Naive B cell (primary cell): ENCODE measurements at places on chromosomes 6 and 20.

DNA sequence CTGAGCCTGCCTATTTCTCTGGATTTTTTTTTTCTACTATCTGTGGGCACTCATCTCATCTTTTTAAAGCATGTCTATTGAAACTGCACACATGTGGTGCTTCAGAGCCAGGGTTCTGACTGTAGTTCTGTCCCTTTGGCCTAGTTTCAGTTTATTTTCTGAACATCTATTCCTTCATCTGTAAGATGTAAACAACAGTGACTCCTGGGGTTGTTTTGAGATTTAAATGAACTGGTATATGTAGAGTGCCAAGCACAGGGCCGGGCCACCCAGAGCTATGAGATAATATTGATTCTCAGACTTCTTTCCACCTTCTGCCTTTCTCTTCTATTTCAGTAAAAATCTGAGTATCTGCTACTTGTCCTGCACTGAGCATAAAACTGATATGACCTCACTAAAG, 185.1 kb downstream of the CARMIL1 start:
- no peaks in the 10 kb centered on the region for H3K36me3 ChIP-seq
- no peak overlapping the region for H3K27ac ChIP-seq
- no peaks in the 10 kb centered on the region for H3K27me3 ChIP-seq
- peaks cover 5% of the 10 kb centered on the region for H3K4me1 ChIP-seq
- no peak for DNase-seq

GRCh38 chr20:22904386-22904785, 130.7 kb upstream of the SSTR4 start:
- no peaks in the 10 kb centered on the region for H3K27me3 ChIP-seq
- H3K27ac ChIP-seq, result no peak overlapping the region
- H3K36me3 ChIP-seq, result no peaks in the 10 kb centered on the region
- no peak overlapping the region for H3K4me3 ChIP-seq

GRCh38 chr20:57801581-57801980, 91.8 kb upstream of the PMEPA1 start:
- DNase-seq, result no peak
- peaks cover 33% of the 10 kb centered on the region for H3K27me3 ChIP-seq
- H3K27ac ChIP-seq, result no peak overlapping the region
- no peak overlapping the region for H3K4me3 ChIP-seq
- H3K36me3 ChIP-seq, result no peaks in the 10 kb centered on the region

GRCh38 chr20:58655328-58656107, 4.4 kb downstream of the STX16 start:
- H3K4me1 ChIP-seq, result peaks cover 38% of the 10 kb centered on the region
- H3K4me3 ChIP-seq, result no peak overlapping the region
- no peak for DNase-seq
- no peaks in the 10 kb centered on the region for H3K36me3 ChIP-seq

DNA sequence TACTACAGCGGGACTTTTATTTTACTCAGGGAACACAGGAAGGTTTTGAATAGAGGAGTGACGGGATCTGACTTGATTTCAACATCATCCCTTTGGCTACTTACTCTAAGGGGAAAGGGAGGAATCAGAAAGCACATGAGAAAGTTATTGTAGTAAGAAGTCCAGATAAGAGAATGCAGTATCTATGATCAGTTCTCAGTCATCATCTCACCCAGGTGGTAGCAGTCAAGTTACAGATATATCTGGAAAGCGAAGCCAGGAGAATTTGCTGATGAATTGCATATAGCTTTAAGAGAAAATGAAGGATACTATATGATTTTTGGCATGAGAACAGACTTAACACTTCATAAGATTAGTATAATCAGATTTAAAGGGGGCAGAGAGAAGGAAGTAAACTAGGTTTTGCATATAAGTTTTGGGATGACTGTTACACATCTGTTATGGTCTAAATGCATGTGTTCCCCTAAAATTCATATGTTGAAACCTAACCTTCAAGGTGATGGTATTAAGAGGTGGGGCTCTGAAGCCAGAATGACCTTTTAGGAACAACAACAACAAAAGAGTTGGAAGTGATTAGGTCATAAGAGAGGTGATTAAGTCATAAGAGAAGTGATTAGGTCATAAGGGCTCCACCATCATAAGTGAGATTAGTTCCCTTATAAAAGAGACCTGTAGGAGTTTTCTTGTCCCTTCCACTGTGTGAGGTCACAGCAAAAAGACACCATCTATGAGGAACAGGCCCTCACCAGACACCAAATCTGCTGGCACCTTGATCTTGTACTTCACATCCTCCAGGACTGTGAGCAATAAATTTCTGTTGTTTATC, 6.7 kb downstream of the RAD21L1 start:
- H3K4me3 ChIP-seq, result no peak overlapping the region
- no peaks in the 10 kb centered on the region for H3K36me3 ChIP-seq
- H3K27ac ChIP-seq, result no peak overlapping the region
- no peaks in the 10 kb centered on the region for H3K4me1 ChIP-seq
- peaks cover 44% of the 10 kb centered on the region for H3K27me3 ChIP-seq
- no peak for DNase-seq
